ENCODE measurements at places on chromosomes 1 and 21.
A peak's percentile ranks its signal among the peaks of the same experiment; 100 is the strongest.

DNA sequence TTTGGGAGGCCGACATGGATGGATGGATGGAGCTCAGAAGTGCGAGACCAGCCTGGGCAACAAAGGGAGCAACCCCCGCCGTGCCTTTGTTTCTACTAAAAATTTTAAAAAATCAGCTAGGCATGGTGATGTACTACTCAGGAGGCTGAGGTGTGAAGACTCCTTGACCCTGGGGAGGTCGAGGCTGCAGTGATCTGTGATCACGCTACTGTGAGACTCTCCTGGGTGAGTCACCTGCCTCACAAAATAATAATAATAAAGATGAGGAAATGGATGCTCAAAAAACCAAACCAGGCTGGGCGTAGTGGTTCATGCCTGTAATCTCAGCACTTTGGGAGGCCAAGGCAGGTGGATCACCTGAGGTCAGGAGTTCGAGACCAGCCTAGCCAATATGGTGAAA, 19.2 kb downstream of the DSTYK start:
- DNase-seq: no peak

GRCh38 chr1:172960019-172960418, 90.7 kb downstream of the TNFSF18 start:
- DNase-seq: no peak

DNA sequence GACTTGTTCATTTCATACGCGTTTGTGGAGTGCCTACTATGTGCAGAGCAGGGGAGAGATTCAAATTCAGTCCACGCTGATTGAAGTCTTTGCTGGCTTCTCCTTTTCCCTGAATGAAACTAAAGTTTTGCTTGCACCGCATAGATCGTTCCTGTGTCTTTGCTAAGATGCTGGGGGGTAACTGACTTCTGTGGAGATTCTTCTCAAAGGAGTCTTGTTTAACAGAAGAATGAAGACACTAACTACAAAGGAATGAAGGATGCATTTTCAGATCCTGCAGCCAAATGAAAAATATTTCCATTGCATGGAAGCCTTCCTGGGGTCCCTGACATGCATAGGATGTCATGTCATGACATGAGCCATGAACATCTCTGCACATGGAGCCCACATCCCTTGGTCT, 26.9 kb upstream of the H6PD start:
- DNase-seq: no peak

DNA sequence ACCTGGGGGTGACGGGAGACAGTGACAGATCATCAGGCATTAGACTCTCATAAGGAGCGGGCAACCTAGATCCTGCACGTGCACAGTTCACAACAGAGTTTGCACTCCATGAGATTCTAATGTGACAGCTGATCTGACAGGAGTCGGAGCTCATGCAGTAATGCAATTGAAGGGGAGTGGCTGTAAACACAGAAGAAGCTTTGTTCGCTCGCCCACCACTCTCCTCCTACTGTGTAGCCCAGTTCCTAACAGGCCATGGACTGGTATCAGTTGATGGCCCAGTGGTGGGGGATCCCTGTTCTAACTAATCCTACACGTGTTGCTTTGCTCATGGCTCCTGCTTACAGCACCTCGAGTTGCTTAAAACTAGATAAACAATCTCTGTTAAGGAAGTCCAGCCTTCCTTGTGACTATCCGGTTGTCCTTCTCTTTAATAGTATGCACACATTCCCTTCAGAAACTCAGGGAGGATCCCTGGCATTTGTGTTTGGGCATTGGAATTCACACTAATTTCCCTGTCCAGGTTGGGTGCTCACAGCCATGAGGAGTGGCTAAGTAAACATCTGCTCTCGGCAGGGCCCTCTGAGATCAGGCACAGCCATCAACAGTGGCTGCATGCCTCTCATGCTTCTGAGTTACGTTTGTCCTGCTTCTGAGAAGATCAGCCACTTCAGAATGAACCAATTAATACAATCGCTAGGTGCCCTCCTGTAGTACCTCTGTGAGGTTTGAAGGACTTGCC, 21.1 kb upstream of the F3 start:
- DNase-seq: peak; percentile 8

DNA sequence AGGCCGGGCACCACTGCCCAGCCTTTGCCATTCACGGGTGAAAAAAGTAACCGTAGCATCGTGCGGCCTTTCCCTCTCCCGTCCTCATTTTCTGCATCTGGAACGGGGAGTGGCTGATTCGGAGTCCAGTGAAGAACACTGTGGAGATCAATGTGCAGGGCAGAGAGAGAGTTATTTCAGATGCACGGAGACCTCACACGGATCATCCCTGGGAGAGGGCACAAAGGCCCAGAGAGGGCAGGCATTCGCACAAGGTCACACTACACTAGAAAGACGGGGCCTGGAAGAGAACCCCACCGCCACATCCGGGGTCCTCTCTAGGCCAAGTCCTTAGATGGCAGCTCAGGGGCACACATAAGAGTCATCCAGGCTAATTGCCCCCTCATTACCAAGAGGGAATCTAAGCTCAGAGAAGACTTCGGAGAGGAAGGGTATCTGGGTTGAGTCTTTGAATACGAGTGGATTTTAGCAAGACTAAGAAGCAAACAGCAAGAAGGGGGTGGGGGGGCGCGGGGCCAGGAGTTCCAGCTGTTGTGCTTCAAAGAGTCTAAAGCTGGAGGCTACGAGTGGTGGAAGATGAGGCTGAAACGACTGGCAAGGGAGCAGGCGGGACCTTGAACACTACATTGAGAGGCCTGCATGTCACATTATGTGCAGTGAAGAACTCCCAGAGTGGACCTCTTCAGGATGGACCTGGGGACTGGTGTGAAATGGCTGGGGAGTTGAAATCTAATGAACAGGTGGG, 857 bp downstream of the GPX7 start:
- peak; percentile 72 for DNase-seq

DNA sequence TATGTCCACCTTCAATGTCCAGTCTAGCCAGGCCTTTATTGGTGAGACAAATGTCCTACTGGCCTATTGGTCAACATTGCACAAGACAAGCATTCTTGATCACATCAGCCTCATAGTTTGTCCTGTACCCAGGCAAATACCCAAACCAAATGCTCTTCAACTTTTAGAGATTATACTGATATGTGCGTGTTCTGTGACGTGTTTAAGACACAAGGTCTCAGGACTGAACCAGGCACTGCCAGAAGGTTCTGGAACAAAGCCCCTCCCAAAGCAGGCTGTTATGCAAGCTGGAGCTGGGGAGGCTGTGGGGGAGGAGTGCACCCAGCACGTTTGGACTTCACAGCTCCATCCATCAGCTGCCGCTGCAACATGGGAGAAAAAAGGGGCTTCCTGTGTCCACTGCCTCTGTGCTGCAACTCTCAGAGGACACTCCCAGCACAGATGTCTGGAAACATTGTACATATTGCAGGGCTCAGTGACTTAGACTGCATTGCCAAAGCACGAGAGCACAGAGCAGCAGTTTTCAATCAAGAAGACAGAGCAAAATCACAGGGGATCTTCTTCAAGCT, 45.9 kb downstream of the NID1 start:
- no peak for DNase-seq

GRCh38 chr1:1603671-1604373, 3.9 kb upstream of the FNDC10 start:
- no peak for DNase-seq

DNA sequence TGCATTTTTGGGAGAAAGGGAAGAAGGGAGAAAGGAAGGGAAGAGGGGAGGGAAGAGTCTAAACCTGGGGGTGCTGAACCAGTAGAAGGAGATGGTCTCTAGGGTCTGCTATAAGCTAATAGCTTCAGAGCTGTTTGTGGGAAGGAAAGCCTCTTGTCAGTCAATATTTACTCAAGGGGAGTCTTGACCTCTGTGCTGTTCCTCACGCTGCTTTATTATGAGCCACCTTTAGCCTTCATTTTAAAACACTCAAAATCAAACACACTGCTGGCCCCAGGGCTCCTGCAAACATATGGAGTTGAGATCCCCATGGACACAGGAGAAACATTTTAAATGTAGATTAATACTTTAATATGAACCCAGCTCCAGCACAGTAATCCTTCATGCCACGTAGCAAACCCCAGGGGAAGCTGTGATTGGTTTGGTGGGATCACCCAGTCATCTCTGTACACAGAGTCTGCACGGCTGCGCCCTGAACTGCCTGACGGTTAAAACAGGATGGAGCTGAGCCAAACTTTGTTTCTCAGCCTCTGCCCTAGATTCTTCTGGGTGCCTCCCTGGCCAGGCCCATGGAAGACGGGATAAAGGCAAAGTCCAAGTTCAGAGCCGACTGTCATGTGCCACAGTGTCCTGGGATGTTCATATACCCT, 40.2 kb upstream of the VWA5B1 start:
- DNase-seq: peak; percentile 54

DNA sequence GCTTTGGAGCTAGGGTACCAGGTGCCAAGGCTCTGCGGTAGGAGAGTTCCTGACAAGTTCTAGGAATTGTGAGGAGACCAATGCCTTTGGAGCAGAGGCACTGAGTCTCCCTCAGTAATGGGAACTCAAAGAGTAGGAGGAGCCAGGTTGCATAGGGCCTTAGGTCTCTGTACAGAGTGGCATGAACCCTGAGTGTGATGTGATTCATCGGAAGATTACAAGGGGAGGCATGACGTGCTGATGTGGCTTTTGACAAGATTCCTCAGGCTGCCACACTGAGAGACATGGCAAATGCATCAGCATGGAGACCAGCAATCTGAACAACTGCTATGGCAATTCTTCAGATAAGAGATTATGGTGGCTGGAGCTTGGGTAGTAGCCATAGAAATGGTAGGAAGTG, 94.6 kb upstream of the SLC44A3 start:
- DNase-seq: no peak

GRCh38 chr1:167737169-167737568, 15.4 kb downstream of the MPZL1 start:
- no peak for DNase-seq

DNA sequence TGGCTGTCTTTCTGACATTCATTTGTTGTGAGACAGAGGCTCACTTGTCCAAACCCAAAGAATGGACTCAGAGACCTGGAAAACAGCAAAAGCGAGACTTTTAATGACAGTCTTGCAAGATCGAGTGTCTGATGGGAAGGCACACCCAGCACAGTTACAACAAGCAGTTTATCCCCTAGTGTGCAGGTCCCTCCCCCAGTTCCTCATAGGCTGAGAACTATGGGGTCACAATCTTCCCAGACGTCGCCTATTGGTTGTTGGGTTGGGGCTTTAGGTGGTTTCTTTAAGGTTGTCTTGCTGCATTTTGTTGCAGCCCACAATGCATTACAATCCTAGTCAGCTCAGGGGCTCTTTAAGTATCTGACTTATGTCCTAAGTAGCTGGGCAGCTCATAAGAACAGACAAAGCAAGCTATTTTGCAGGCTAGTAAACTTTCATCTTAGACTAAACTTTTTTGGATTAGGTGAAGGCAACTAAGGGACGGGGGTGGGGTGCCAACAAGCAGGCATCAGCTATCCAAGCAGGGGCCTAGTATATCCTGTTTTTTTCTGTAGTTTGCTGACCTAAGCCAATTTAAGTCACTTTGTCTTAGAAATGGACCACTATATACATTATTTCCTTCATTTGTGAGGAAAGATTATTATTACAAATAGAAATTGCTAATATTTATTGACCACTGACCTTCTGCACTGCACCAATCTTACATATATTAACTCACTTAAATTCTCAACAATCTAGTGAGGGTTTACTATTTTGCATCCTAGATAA, 151.8 kb downstream of the SETD4 start:
- no peak for DNase-seq

DNA sequence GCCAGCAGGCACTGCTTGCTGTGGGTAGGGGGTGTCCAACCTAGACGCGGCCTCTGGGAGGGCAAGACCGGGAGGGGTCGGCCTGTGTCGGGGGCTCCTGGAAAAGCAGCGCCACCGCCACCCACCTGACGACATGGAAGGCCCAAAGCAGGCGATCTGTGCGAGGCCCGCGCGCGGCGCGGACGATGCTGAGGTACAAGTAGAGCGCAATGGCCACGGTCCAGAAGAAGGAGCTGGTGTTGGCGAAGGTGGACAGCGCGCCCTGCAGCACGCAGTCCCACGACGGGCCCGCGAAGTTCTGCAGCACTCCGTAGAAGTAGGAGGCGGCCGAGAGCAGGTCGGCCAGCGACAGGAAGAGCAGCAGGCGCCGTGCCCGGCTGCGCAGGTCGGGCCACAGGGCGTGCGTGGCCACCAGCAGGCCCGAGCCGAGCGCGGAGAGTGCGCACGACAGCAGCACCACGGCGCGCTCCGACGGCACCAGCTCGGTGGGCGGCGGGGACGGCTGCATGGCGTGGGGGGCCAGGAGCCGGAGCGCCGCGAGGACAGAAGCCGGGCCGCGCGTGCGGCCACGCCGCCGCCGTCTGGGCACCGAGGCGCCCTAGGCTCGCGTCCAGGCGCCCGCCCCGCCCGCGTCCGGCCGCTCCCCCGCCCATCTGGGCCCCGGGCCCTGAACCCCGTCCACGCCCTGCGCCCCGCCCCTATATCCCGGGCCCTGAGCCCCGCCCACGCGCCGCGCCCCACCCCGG, at the start of gene GPR157:
Gene GPR157, minus strand, starts transcription at position 583 of the 746 bp plus-strand sequence. Its CDS starts 75 bp downstream, at position 508.
- DNase-seq: peak; percentile 44

DNA sequence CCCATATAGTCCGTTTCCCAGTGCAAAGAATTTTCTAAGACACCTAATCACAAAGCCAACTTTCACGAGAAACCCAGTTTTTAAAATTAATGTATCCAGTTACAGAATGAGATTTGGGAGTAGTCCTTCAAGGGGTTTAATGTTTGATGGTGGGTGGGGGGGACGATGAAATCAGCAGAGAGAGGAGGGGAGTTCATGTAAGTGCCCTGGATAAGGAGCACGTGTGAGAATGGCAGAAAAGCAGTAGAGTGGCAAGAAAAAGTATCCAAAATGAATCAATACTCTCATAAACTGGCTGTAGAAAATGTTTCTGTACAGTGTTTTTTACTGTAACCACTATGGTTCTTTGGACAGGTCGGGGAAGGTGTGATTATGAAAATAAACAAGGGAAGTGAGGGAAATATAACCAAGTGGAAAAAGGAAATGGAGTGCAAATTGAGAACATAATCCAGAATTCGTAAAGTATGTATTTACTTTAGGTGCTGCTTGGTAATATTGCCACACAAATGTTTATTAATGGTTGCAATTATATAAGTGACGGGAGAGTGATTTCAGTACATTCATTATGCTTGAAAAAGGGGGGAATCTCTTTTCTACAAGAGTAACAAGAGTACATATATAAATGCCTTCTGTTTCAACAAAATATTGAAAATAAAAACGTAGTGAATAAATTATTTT, 118.7 kb upstream of the RRP15 start:
- peak; percentile 3 for DNase-seq

DNA sequence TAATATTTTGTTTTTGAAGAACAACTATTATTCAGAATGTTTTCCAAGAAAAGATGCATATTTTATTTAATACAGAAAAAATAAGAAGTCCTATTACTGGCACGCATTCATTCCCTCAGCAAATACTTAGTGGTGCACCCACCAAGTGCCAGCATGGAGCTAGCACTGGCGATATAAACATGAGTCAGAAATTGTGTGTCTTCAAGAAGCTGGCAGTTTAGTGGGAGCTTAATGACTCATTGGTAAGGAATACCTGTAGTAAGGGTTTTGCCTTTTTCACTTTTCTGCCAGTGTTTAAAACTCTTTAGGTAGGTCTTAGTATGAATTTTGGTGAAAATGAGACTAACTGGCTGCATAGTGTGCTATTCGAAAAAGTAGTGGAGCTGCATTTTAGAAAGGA, 6.3 kb downstream of the MAGI3 start:
- no peak for DNase-seq

GRCh38 chr21:25567472-25567871, 39.8 kb downstream of the MRPL39 start:
- no peak for DNase-seq
